ENCODE measurements at places on chromosomes 1 and 21.
A peak's percentile ranks its signal among the peaks of the same experiment; 100 is the strongest.

GRCh38 chr1:234315091-234315541 is 58.1 kb upstream of the COA6 start:
- DNase-seq = peak; percentile 77

- DNase-seq = peak; percentile 12
Observed at GRCh38 chr1:183480971-183481441, 8.7 kb downstream of the SMG7 start.

GRCh38 chr21:20452935-20453334 is 545.3 kb upstream of the NCAM2 start:
- no peak for DNase-seq

- no peak for DNase-seq
Observed at GRCh38 chr21:35502821-35503220, 453.7 kb upstream of the RUNX1 start.

- no peak for DNase-seq
Observed at GRCh38 chr21:41752231-41752681, 14.6 kb downstream of the RIPK4 start.

DNA sequence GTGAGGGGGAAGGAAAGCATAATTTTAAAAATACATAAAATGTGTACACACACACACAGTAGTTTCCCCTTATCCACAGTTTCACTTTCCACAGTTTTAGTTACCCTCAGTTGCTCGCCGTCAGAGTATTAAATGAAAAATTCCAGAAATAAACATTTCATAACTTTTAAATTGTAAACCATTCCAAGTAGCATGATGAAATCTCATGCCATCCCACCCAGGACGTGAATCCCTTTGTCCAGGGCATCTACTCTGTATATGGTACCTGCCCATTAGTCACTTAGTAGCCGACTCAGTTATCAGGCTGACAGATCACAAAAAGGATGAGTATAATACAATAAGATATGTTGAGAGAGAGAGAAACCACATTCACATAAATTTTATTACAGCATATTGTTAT is 36.2 kb downstream of the EPS15 start:
- DNase-seq = no peak

- no peak for DNase-seq
Observed at GRCh38 chr1:16882986-16883385, 12.8 kb upstream of the RNU1-2 start.

GRCh38 chr1:77398152-77398551 is 116.3 kb downstream of the AK5 start:
- no peak for DNase-seq

DNA sequence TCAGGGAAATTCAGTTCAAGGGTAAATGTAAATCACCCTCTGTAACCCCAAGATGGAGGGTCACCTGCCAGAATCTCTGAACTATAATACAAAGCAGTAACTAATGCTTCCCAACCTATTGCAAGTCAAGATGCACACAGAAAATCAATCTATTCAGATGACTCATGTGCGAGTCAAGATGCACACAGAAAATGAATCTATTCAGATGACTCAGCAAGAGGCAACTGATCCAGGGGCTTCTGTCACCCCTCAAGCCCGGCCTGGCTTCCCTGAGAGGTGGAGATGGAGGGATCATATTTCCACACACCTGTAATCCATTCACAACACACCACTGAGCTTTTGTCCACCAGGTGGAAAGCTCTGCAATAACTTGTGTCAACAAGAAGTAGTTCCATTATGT is 17.4 kb upstream of the HIVEP3 start:
- DNase-seq = peak; percentile 73

GRCh38 chr1:200802042-200802441 is 63.3 kb downstream of the CAMSAP2 start:
- DNase-seq = no peak

GRCh38 chr1:14977338-14977931 is 176.1 kb upstream of the TMEM51 start:
- DNase-seq = no peak

GRCh38 chr1:185696422-185697150 is 37.6 kb upstream of the HMCN1 start:
- no peak for DNase-seq

GRCh38 chr1:164647211-164647610 is 88.2 kb downstream of the PBX1 start:
- no peak for DNase-seq

All from activated CD4-positive, alpha-beta T cell treated with anti-CD3 and anti-CD28 coated beads, Interleukin-2, amount 50 U/mL, for 16 hours (primary cell).